ENCODE measurements at places on chromosomes 2 and 18.

- DNase-seq: no peak
Measured at GRCh38 chr2:65724752-65725151, 292.4 kb upstream of the SPRED2 start.

- no peak for DNase-seq
Measured at GRCh38 chr2:11980809-11981208, 234.4 kb downstream of the LPIN1 start.

DNA sequence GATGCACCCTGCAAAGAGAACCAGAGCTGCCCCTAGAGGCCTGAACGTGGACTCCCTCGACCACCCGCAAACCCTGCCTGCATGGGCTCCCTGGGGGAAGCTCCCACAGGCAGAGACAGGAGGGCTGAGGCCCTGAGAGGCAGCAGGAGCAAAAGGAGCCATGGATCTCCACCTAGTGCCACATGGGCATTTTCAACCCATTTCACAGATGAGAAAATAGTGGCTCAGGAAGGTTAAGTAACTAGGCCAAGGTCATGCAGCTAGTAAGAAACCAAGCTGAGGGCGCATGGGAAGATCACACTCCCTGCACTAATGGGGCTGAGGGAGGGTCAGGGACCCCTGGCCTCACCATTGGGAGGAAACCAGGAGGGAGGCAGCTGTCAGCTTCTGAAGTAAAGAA, 271.7 kb upstream of the RAB6C start:
- no peak for DNase-seq

DNA sequence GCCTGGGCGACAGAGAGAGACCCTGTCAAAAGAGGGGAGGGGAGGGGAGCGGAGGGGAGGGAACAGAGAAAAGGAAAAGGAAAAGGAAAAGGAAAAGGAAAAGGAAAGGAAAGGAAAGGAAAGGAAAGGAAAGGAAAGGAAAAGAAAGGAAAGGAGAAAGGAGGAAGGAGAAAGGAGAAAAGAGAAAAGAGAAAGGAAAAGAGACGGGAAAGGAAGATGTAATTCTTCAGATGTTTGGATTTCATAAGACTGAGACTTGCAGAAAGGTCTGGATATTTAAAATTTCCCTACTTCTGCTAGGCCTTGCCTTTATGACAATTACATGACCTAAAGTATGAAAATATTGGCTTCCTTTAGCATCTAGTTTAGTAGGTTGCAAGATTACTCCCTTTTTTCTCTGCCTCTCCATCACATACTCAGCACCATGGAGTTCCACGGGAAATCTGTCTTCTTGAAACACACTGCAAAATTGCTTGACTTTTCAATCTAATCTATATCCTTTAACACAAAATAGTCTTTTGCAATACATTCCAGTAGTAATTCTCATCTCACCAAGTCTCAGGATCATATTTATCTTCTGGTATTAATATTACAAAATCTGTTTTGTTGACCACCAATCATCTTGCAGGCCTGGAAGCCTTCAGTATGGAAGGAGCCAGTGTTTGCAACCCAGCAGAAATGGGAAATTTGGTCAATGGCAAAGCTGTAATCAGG, 383.5 kb downstream of the ZEB2 start:
- DNase-seq: no peak

- no peak for DNase-seq
Measured at GRCh38 chr18:28063926-28064325, 113.0 kb downstream of the CDH2 start.

DNA sequence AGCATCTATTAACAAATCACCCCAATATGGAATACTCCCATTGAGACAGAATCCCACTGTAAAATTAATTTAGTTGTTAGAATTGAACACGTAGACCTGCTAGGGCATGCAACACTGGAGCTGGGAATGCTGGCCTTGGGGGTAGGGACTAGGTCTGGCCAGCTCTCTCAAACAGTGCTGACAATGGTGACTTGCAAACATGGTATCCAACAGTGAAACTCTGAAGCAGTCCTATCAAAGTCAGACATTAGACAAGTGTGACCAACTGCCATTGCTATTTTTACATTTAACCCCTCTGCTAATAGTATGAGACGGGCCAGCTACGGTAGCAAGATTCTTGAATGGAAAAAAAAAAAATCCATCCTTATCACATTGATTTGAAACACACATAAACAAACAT, 7.2 kb downstream of the E2F6 start:
- no peak for DNase-seq

All from activated CD8-positive, alpha-beta memory T cell treated with anti-CD3 and anti-CD28 coated beads for 1 hour (primary cell).